Endothelial cell of coronary artery (primary cell): ENCODE measurements at places on chromosomes 2 and 18. TPM values are rescaled to one million over a fixed set of nuclear protein-coding genes. Genes with fewer than 3 reads are reported as not detected.

The MC4R gene
- not detected in 2 replicates for total RNA-seq

The POTEJ gene
- 0.09 TPM in 2 replicates for total RNA-seq

The HOXD13 gene
- total RNA-seq: not detected in 2 replicates

The RESP18 gene
- total RNA-seq: not detected in 2 replicates

The CD28 gene
- total RNA-seq: under 0.01 TPM in 2 replicates

The GCKR gene
- total RNA-seq: 6.7 and 9.3 TPM in 2 replicates

The ASIC4 gene
- not detected in 2 replicates for total RNA-seq

The CCDC102B gene
- total RNA-seq: 2.5 and 2.9 TPM in 2 replicates

The PLGLB2 gene
- 0.72 and 1.3 TPM in 2 replicates for total RNA-seq

The GLI2 gene
- under 0.01 and 0.38 TPM in 2 replicates for total RNA-seq

The IL37 gene
- total RNA-seq: not detected in 2 replicates
